ENCODE measurements at places on chromosomes 4 and X.

DNA sequence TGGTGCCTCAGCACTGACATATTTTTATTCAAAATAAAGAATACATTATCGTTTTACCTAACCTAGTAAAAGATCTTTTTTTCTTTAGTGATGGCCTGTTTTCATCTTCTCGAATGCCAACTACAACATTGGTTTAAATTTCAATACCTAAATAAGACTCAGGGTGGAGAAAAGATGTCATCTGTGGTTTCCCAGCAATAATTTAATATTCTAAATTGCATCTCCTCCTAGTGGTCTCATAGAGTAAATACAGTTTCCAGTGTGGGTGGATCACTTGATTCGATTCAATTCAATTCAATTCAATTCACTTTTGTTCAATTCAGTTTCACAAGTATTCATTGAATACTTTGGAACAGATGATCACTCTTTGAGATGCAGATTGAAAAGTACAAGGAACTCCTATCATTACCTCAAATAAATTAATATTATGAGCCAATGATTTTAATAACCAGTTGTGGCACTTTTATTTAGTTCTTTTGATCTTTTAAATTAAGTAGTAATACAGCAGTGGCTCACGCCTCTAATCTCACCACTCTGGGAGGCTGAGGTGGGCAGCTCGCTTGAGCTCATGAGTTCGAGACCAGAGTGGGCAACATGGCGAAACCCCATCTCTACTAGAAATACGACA lies 427.2 kb downstream of the FAT4 start:
- no peak for DNase-seq

DNA sequence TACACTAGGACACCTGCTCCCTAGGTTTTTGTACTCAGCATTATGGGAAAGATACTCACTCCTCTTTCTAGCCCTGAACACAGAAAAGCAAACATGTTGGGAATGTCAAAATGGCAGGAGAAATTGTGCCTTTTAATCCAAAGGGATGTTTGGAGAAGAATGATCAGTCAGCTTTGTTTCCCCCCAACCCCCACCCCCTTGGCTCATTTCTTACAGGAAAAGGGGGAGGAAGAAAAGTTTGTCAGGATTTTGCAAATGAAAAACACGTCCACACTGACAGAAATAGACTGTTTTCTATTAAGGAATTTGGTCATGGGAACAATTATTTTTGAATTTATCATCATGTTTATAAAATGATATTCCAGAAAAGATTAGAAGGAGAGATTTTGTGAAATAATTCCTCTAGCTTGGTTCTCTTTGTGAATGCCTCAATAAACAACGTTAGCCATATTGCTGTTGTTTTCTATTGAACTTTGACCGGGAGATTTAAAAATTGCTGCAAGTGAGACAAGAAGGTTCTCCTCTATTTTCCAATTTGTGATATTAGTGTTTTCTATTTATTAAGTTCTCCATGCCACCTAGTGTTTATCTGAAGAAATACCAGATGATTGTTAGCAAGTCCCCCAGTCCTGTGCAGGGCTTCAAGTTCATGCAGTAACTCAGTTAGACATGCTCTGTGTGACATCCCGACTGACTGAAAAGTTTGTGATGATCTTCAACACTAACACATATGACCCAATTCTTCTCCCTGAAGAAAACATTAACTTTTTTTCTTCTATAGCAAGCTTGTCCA lies 31.3 kb upstream of the TFDP3 start:
- no peak for DNase-seq

DNA sequence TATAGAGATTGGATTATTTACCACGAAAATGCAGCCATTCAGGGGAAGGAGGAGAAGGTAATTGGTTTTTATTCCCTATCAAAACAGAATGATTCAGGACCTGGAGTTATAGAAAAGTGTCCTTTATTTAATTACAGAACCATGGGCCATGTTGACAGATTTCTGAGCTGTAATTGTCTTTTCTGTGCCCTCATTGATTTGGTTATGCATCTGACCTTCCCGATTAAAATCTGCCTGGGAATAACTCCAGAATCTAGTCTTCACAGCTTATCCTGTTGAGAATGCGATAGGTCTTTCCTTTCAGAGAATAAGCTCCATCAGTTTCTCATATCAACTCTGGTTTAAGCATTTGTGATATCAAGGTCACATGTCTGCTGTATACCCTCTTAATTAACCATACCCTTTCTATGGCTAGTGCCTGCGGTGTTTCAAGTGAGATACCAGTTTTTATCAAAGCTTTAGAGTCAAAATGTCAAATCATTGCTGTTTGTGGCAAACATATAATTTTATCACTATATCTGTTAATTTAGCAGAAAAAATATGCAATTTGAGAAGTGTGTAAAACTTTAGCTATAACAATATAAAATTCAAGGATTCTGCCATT lies 37.2 kb upstream of the ANK2 start:
- DNase-seq = no peak

DNA sequence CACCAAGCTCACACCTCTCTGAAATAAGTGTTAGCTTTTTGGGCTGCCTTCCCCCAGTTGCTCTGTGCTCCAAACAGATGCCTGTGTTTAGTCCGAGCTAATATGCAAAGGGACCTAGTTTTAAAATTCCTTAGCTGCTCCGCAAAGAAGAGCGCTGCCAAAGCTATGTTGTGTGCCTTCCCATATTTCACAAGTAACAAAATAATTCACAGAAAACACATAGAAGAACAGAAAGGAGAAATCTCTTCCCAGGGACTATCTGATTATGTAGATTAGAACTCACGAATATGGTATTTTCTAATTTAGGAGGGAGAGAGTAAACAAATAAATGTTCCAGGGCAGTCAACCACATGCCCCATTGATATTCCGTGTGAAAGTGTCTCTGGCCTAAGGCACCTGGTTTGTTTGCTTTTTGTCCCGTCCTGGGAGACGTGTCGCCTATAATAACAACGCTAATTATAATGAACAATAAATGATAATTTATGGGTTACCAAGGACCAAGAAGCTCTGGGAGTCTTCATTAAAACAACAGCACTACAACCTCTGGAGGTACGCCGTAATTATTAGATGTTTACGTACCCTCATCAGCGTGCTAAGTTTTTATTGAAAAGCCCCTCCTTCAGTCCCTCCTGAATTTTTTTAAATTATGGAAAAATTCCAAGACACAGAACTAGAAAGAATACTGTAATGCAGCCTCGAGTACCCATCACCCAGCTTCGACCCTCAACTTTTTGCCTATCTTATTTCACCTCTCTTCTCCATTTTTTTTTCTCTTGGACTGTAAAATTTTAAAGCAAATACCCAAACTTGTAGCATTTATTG lies 1.2 kb upstream of the CCNG2 start:
- DNase-seq = no peak

- no peak for DNase-seq
These were observed 32.3 kb upstream of the PLAC8 start for GRCh38 chr4:83146841-83147240.

- DNase-seq = no peak
These were observed 371.7 kb downstream of the AFF2 start for GRCh38 chrX:148872161-148872535.

GRCh38 chr4:6840062-6840976 lies 57.8 kb downstream of the KIAA0232 start:
- no peak for DNase-seq

DNA sequence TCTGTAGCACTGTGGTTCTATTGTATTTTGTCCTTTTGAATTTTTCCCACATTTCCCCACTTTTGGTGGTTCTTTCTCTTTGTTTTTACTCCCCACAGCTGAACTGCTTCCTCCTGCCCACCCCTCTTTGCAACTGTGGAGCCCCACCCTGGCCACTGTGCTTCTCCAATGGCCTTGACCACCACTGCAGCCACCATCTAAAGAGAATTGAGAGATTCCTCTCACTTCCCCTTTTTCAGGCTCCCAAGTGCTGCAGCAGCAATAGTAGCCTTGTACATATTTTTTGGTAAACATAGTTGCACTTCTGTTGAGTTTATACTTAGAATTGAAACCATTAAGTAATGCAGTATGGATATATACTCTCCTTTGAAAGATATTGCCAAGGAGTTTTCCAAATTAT lies 51.3 kb upstream of the FRMPD3 start:
- no peak for DNase-seq

GRCh38 chrX:27680726-27681125 lies 90.6 kb downstream of the DCAF8L2 start:
- no peak for DNase-seq

- DNase-seq = no peak
These were observed 236.1 kb downstream of the SPRY1 start for GRCh38 chr4:123632693-123633030.

DNA sequence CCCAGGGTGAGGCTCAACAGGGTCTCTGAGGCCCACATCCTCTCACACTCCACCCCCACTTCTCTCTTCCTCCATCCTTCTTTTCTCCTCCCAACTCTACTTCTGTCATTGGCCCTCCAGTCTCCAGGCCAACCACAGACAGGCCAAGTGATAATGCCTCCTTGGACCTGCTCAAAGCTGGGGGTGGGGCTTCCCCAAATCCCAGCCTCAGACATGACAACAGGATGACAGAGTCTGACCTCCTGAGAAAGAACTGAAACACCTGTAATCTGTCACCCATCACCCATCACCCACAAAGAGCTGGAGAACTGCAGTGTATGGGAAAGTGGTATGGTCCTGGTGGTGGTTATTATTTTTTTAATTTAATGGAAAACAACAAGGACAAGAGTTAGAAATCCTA lies 72.6 kb downstream of the SH3KBP1 start:
- DNase-seq = no peak

DNA sequence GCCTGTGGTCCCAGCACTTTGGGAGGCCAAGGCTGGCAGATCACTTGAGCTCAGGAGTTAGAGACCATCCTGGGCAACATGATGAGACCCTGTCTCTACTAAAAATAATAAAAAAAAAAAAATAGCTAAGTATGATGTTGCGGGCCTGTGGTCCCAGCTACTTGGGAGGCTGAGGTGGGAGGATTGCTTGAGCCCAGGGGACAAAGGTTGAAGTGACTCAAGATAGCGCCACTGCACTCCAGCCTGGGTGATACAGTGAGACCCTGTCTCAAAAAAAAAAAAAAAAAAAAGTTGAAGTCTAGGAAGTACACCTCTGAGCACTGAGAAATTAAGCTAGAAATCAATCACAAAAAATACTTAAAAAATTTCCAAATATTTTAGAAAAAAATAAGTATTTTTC lies 86.5 kb downstream of the FRAS1 start:
- DNase-seq = no peak
